Ammon's horn (tissue), 1 donor: ENCODE measurements at places on chromosomes 2 and 18.
A peak's percentile ranks its signal among the peaks of the same experiment; 100 is the strongest.

- DNase-seq: peak; percentile 42
Measured at GRCh38 chr2:62197011-62197924, 1.4 kb downstream of the B3GNT2 start.

- DNase-seq: peak; percentile 76
Measured at GRCh38 chr18:33577685-33578517, at the start of gene ASXL3. TSS of gene ASXL3 (plus strand) at chr18:33578219. CDS start at chr18:33578632, 413 bp downstream.

GRCh38 chr2:207766041-207766551 lies 3.6 kb downstream of the FZD5 start:
- no peak for DNase-seq

DNA sequence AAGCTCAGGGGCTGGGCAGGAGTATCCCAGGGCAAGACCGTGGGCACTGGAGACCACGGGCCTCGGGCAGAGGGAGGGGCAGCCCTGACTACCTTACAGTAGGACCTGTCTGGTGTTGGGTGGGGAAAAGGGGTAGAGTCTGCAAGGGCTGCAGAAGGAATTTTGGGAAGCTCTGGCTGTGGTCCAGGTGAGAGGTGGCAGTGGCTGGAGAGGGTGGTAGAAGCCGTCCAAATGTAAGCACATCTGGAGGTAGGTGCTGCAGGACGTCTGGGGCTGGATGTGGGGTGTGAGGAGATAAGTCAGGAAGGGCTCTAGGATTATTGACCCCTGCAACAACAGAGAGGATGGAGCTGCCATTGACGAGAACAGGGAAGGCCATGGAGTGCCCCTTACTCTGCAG lies 486.7 kb downstream of the EIPR1 start:
- DNase-seq: no peak

GRCh38 chr2:198385856-198386255 lies 581.5 kb downstream of the PLCL1 start:
- DNase-seq: no peak

GRCh38 chr2:205218056-205218455 lies 464.2 kb upstream of the NRP2 start:
- DNase-seq: no peak

- no peak for DNase-seq
Measured at GRCh38 chr2:81194176-81194575, 889.6 kb upstream of the LRRTM1 start.

DNA sequence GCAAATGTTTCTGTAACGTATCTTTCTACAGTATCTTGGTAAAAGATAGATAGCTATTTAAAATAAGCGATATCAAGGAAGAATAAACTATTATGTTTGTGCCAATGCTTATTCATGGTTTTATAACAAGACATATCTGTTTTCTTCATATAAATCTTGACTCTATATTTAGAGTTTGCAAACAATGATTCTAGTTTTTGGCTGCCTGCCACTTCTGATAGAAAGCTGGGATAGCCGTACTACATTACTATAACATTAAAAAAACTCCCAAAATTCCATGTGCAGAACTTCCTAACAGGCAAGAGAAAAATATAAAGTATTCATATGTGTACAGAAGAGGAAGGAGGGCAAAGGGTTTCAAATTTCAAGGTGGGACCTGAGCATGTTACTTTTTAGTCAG lies 985.0 kb downstream of the BCL11A start:
- DNase-seq: no peak

GRCh38 chr2:197946562-197946961 lies 142.2 kb downstream of the PLCL1 start:
- DNase-seq: no peak

GRCh38 chr2:37692711-37693110 lies 21.3 kb upstream of the CDC42EP3 start:
- no peak for DNase-seq

DNA sequence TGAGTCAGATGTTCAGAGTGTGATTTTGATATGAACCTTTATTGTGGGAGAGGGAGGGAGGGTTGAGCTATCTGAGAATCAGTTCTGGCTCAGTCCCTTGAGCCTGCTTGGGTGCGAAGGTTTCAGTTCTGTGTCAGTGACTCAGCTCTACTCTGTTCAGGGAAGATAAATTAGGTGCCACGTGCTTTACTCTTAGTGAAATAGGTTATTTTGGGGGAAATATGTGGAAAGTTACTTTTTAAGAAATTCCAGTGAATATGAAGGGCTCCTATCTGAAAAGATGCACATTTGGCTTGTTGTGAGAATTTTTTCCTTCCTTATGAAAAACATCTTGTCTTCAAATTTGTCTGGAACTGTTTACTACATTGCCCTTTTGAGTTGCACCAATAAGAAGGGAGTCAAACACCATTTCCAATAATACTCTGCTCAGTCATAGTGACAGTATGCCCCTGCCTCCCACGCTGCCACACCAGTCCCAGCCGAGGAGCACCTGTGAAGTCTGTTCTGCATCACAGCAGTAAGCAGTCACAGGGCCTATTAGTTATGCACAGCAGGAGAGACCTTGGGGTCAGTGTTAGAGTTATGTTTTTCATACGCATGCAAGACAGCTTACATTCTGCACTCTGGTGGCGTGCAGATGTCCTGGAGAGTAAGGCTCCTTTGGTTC lies 32.8 kb upstream of the DNAH7 start:
- no peak for DNase-seq

GRCh38 chr2:202094426-202094986 lies 21.5 kb downstream of the KIAA2012 start:
- no peak for DNase-seq

DNA sequence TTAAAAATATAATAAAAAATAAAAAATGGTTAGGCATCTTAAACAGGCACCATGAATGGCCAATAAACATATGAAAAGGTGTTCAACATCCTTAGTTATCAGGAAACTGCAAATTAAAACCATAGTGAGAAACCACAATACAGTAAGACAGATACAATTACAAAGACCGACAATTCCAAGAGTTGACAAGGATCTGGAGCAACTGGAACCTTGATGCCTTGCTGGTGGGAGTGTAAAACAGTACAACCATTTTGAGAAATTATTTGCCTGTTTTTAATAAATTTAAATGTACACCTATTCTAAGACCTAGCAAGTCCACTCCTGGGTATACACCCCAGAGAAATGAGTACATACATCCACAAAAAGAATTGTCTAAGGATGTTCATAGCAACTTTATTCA lies 49.1 kb downstream of the NGEF start:
- no peak for DNase-seq

GRCh38 chr2:195049372-195050031 lies 607.5 kb upstream of the SLC39A10 start:
- DNase-seq: no peak

DNA sequence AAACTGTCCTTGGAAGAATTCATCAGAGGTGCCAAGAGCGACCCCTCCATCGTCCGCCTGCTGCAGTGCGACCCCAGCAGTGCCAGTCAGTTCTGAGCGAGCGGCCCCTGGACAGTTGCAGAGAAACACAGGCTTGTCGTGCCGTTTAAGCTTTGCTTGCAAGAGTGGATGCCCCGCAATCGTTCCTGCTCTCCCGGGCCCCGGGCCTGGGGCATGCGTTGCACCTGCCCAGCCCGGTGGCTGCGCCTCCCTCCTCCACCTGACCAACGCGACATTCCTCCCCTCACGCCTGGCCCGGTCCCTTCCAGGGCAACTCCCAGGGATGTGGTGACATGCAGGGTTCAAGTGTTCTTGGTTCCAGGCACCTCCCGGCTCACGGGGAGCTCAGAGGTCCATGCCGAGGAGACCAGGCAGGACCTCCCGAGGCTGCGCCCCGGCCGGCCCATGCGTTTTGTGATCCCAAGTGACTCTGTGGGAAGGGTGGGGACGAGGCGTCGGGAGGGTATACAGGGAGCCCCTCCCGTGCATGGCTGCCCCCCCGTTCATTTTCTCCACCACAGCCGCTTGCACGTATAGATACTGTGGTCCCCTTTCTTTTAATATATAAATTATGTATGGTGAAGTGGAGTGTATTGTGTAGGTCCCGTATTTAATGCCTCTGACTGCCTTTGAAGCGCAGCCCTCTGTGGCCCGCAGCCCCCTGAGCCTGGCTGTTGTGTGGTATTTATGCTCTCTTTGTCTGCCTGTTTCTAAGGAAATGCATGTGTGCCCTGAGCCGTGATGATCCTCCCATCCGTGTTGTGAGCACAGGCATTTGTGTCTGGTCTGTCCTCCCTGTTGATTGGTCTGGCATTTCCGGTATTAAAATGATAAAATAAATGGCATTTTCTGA lies 21.2 kb downstream of the ODC1 start:
- DNase-seq: no peak

DNA sequence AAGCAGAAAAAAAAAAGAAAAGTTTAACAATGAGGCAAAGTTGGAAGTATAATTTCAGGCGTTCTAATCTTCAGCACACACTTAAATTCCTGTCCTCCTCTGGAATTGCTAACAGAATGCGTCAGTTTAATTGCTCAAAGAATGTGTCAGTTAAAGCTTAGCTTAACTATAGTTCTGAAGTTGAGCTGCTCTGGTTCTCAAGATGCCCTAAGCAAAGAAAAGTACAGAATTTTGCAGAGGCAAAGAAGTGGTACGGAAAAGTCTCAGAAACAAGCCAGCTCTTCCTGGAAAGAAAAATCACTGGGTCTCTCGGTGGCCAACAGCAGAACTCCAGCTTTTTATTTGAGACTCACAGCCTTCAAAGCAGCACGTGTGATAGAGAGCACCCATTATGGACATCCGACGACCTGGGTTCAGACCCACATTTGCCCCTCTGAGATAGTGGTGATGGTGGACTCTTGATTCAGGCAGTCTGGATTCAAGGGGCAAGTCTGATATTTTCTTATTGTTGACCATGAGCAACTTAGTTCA lies 22.2 kb upstream of the MYO3B start:
- no peak for DNase-seq

- DNase-seq: no peak
Measured at GRCh38 chr2:42246562-42246961, 77.4 kb downstream of the EML4 start.

DNA sequence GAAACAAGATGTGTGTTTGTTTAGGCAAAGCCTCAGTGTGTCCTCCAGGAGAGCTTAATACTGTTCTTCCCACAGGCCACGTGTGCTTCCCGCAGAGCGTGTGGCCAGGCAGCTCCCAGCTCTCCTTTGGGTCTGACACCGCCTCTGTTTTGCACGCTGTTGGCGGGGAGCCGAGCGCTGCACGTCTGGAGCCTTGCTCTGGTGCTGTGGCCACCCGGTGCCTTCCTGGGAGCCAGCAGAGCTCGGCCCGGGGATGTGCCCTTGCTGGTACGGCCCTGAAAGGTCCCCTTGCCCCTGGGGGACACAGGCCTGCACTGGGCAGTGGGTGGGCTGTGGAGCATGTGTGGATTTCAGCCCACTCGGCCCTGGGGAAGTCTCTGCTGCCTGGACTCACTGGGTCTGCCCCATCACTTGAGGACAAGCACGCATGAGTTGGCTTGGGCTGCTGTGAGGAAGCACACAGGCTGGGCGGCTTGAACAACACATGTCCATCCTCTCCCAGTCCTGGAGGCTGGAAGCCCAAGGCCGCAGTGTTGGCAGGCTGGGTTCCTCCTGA lies 160.7 kb upstream of the HDAC4 start:
- no peak for DNase-seq

GRCh38 chr18:27719680-27720079 lies 457.2 kb downstream of the CDH2 start:
- DNase-seq: no peak

DNA sequence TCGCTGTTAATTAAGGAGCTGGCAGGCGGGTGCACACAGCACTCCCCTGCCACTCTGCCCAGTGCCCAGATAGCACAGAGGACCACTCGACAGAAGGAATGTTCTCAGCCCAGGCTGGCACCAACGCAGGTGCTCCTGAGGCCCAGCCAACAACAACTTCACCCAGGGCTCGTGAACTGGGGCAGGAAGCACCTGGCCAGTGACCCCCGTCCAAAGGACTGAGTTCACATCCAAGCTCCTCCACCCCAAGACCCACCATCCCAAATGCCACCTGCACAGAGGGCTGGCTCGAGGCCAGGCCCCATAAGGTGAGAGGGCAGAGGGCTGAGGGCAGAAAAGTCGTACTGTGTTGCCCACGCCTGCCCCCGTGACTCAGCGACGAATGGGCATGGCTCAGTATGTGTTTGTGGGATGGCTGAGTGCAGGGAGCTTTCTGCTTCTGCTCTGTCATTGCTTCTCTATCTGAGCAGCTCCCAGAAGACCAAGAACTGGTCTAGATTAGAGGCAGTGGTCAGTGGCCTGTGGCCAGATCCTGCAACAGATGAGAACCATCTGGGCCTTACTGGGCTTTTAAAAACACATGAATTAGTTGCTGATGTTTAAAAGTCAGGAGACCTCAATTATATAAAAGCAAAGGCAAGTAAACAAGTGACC lies 68.4 kb downstream of the POLR1A start:
- DNase-seq: peak; percentile 42

GRCh38 chr2:168686452-168687191 lies 115.8 kb upstream of the NOSTRIN start:
- DNase-seq: no peak

- no peak for DNase-seq
Measured at GRCh38 chr2:48048476-48049171, 142.3 kb upstream of the FBXO11 start.

GRCh38 chr2:241390301-241391206 lies 34.5 kb downstream of the FARP2 start:
- no peak for DNase-seq

DNA sequence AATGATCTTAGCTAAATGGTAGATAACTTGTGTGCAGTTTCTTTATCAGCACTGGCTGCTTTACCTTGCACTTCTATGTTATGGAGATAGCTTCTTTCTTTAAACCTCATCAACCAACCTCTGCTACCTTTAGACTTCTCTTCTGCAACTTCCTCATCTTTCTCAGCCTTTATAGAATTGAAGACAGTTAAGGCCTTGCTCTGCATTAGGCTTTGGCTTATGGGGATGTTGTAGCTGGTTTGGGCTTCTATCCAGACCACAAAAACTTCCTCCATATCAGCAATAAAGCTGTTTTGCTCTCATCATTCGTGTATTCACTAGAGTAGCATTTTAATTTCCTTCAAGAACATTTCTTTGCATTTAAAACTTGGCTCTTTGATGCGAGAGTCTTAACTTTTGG lies 123.7 kb downstream of the PIK3C3 start:
- no peak for DNase-seq

GRCh38 chr2:143936538-143936847 lies 583.4 kb downstream of the ZEB2 start:
- DNase-seq: no peak

GRCh38 chr18:23114171-23114881 lies 21.0 kb upstream of the CABLES1 start:
- DNase-seq: peak; percentile 41

DNA sequence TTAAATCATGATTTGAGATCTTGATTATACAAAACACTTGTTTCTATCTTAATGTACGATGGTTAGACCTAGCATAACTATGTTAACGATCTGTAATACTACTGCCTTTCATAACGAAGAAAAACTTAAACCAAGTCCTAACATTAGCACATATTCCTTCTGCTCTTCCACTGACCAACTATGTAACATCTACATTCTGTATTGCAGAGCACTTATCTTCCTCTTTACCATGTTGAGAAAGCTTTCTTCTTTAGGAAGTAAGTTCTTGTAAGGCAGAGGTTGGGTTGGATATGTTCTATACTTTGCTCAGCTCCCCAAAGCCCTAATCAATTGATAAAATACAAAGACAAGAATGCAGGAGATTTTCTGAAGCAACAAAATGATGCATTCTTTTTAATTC lies 7.9 kb upstream of the ZNF407 start:
- no peak for DNase-seq

GRCh38 chr2:134455426-134455825 lies 201.6 kb downstream of the MGAT5 start:
- no peak for DNase-seq
